ENCODE measurements at places on chromosomes 13 and 19. TPM values are rescaled to one million over a fixed set of nuclear protein-coding genes. Genes with fewer than 3 reads are reported as not detected.
A peak's percentile ranks its signal among the peaks of the same experiment; 100 is the strongest.

- no peak overlapping the region for H3K4me3 ChIP-seq
- H3K27me3 ChIP-seq, result no peaks in the 10 kb centered on the region
- H3K36me3 ChIP-seq, result no peaks in the 10 kb centered on the region
- DNase-seq, result peak; percentile 59
- H3K27ac ChIP-seq, result peak overlapping the region; percentile 46
Measured at GRCh38 chr19:5960005-5961001, 17.6 kb downstream of the RANBP3 start.

LPAR6 gene
- 16.8 TPM for total RNA-seq

DDX39A gene
- 59.9 TPM for total RNA-seq

ZNF416 gene
- total RNA-seq, result 10.9 TPM

HSPB6 gene
- total RNA-seq, result 22.3 TPM

ZNF726 gene
- 5.3 TPM for total RNA-seq

ENOX1 gene
- 0.39 TPM for total RNA-seq

C19orf73 gene
- total RNA-seq, result 13.4 TPM

DNA sequence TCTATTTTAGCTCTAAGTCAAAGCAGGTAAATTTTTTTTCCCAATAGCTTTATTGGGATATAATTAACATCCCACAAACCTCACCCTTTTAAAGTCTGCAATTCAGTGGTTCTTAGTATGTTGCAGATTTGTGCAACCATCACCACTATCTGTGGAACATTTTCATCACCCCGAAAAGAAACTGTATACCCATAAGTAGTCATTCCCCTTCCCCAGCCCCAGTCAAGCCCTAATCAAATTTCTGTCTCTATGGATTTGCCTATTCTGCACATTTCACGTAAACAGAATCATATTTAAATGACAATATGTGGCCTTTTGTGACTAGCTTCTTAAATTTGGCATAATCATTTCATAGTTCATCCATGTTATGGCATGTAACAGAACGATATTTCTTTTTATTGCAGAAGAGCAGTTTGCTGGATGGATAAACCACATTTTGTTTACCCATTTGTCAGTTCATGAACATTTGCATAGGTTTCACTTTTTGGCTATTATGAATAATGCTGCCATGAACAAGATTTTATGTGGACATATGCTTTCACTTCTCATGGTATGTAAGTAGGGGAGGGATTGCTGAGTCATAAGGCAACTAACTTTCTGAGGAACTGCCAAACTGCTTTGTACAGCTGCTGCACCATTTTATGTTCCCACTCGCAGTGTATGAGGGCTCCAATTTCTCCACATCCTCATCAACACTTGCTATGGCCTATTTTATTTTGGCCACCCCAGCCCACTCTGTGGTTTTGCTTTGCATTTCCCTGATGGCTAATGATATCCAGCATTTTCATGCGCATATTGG lies 10.9 kb downstream of the SLC46A3 start:
- no peaks in the 10 kb centered on the region for H3K27me3 ChIP-seq
- no peak for DNase-seq
- no peak overlapping the region for H3K4me3 ChIP-seq
- no peaks in the 10 kb centered on the region for H3K36me3 ChIP-seq

- no peaks in the 10 kb centered on the region for H3K27me3 ChIP-seq
- H3K4me3 ChIP-seq, result no peak overlapping the region
- no peaks in the 10 kb centered on the region for H3K36me3 ChIP-seq
- no peak for DNase-seq
- H3K4me1 ChIP-seq, result no peaks in the 10 kb centered on the region
- no peak overlapping the region for H3K27ac ChIP-seq
Measured at GRCh38 chr13:96662036-96662435, 332.2 kb downstream of the OXGR1 start.

ZNF728 gene
- 5.9 TPM for total RNA-seq

IGLON5 gene
- not detected for total RNA-seq

FFAR2 gene
- not detected for total RNA-seq

Measured in thyroid gland (tissue), 4 donors.